MCF 10A (cell line): ENCODE measurements at places on chromosomes 12 and 14. TPM values are rescaled to one million over a fixed set of nuclear protein-coding genes. Genes with fewer than 3 reads are reported as not detected.

DNA sequence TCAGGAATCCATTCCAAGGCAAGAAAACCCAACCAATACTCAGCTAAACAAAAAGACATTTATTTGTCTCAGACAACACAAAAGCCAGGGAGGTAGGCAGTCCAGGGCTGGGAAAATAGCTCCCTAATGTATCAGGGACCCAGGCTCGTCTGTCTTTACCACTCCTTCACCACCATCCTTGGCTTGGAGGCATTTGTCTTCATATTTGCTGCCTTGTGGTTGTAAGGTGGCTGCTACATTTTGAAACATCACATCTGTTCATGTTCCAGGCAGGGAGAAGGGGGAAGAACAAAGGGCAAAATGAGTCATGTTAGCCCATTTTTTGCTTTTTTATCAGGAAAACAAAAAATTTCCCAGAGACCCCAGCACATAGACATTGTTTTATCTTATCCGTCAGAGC is 44.8 kb upstream of the PCED1B start:
- no peaks in the 10 kb centered on the region for H3K36me3 ChIP-seq
- no peaks in the 10 kb centered on the region for H3K27me3 ChIP-seq
- H3K27ac ChIP-seq = no peak overlapping the region
- no peak overlapping the region for H3K4me3 ChIP-seq

GRCh38 chr12:55700255-55701018 is 7.3 kb downstream of the ITGA7 start:
- H3K27me3 ChIP-seq = peaks cover 26% of the 10 kb centered on the region
- H3K27ac ChIP-seq = no peak overlapping the region
- H3K36me3 ChIP-seq = no peaks in the 10 kb centered on the region
- H3K4me3 ChIP-seq = no peak overlapping the region
- peaks cover 7% of the 10 kb centered on the region for H3K4me1 ChIP-seq

GRCh38 chr14:103770902-103771301 is 55.3 kb downstream of the ZFYVE21 start:
- DNase-seq = no peak
- H3K27me3 ChIP-seq = no peaks in the 10 kb centered on the region
- no peak overlapping the region for H3K27ac ChIP-seq
- H3K36me3 ChIP-seq = peaks cover 12% of the 10 kb centered on the region
- no peak overlapping the region for H3K4me3 ChIP-seq

KRT83 gene
- total RNA-seq = 12.2 and 14.5 TPM in 2 replicates

SMOC1 gene
- total RNA-seq = 22.9 and 23.6 TPM in 2 replicates

MIP gene
- not detected in 2 replicates for total RNA-seq

ZDHHC17 gene
- 26.9 and 28.3 TPM in 2 replicates for total RNA-seq

C12orf54 gene
- 1.5 and 1.9 TPM in 2 replicates for total RNA-seq
